ENCODE measurements at places on chromosomes 2 and 18. TPM values are rescaled to one million over a fixed set of nuclear protein-coding genes. Genes with fewer than 3 reads are reported as not detected.

Gene TUBB8B
- total RNA-seq: 0.35 TPM

Gene SERPINB2
- total RNA-seq: 85.1 TPM

DNA sequence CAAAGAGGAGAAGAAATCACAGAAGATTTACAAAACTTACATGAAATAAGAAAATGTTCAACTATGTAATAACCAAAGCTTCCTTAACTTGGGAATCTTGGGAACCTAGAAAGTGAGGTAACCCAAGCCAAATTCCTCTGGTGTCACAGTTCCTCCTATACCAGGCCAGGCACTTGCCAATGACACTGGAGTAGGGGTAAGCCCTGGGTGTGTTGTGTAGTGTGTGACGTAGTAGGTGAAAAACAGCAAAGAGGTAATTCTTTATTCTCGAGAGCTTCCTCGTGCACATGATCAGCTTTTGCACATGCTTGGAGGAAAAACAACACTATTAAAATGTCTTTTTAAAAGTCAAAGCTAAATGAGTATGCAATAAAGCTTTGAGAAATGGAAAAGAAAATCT lies 118.0 kb downstream of the METTL8 start:
- H3K27me3 ChIP-seq: no peaks in the 10 kb centered on the region
- H3K4me3 ChIP-seq: no peak overlapping the region
- DNase-seq: no peak
- no peaks in the 10 kb centered on the region for H3K36me3 ChIP-seq
- no peak overlapping the region for H3K27ac ChIP-seq
- no peaks in the 10 kb centered on the region for H3K4me1 ChIP-seq

DNA sequence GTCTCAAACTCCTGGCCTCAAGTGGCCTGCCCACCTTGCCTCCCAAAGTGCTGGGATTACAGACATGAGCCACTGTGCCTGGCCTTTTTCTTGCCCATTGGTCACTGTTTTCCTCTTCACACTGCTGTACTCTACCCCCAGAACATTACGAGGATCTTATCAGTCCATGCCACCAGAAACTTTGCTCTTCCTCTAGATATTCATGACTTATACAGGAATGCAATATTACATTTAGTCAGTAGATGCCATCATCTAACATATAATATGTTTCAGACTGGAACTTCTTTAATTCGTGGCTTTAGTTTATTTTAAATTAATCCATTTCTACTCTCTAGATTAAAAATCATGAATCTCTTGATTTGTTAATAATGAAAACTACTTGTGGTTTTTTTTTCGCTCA lies 135.5 kb downstream of the COMMD1 start:
- DNase-seq: no peak
- H3K27ac ChIP-seq: no peak overlapping the region
- no peak overlapping the region for H3K4me3 ChIP-seq
- no peaks in the 10 kb centered on the region for H3K4me1 ChIP-seq

DNA sequence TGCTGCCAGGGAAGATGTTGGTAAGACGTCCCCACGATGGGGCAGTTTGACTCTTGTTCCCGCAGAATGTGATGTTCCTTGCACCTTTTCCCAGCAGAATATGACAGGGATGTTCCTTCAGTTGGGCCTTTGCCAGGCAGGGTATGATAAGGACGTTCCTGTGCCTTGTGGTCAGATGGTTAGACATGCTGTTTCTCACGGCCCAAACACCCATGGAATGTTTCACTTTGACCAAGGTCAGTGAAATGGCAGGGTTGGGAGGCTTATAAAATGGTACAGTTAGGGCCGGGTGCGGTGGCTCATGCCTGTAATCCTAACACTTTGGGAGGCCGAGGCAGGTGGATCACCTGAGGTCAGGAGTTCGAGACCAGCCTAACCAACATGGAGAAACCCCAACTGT lies 40.3 kb upstream of the YPEL5 start:
- H3K36me3 ChIP-seq: no peaks in the 10 kb centered on the region
- DNase-seq: no peak
- H3K27me3 ChIP-seq: peaks cover 57% of the 10 kb centered on the region
- no peak overlapping the region for H3K4me3 ChIP-seq
- H3K27ac ChIP-seq: no peak overlapping the region
- no peaks in the 10 kb centered on the region for H3K4me1 ChIP-seq
